ENCODE measurements at places on chromosomes 13 and 19. TPM values are rescaled to one million over a fixed set of nuclear protein-coding genes. Genes with fewer than 3 reads are reported as not detected.

Gene TTC9B
- total RNA-seq, result not detected

Gene NOP53
- total RNA-seq, result 402 TPM

- no peak overlapping the region for H3K27ac ChIP-seq
- no peak overlapping the region for H3K4me3 ChIP-seq
- no peak for DNase-seq
- no peaks in the 10 kb centered on the region for H3K36me3 ChIP-seq
- no peaks in the 10 kb centered on the region for H3K27me3 ChIP-seq
Measured at GRCh38 chr19:42965176-42965575, 28.2 kb upstream of the PSG7 start.

- H3K27ac ChIP-seq, result no peak overlapping the region
- no peak overlapping the region for H3K4me3 ChIP-seq
- H3K27me3 ChIP-seq, result peaks cover 4% of the 10 kb centered on the region
- DNase-seq, result no peak
- no peaks in the 10 kb centered on the region for H3K4me1 ChIP-seq
- H3K36me3 ChIP-seq, result no peaks in the 10 kb centered on the region
Measured at GRCh38 chr13:32824675-32825074, 191.5 kb upstream of the KL start.

DNA sequence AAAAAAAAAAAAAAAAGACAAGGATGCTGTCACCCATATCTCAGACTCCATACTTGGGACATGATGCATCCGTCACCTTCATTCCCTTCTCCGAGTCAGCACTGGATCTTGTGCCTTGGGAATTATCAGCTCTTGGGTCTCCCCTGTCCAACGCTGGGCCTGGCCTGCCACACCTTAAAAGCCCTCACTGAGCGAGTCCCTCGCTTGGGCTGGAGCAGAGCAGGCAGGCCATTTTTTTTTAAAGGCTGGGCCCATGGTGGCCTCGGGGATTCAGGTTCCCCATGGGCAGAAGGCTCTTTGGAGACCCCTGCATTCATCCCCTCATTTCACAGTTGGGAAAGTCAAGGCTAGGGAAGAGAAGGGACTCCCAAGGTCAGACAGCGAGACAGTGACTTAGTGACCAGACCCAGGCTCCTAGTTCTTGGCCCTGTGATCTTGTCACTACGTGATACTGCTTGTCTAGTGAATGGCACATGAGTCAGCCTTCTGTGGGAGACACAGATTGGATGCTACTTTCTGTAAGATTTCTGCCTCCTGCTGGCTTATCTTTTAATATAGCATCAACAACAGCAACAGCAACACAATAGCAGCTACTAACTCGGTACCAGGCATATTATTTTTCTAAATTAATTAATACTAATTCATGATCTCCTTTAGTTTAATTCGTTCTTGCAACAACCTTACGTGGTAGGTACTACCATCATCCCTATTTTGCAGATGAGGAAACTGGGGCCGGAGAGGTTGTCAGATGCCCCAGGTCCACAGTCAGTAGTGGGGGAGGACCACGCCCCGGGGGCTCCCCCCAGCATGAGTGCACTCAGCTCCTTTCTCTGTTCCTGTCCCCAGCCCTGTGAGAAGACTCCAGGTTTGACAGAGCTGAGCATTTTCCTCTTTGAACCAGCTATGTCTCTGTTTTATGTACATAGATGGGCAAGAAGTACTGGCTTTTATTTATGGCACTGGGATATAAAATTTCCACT is 27.4 kb upstream of the ZNF536 start:
- no peak overlapping the region for H3K4me3 ChIP-seq
- no peak for DNase-seq
- H3K4me1 ChIP-seq, result no peaks in the 10 kb centered on the region
- no peaks in the 10 kb centered on the region for H3K36me3 ChIP-seq
- no peaks in the 10 kb centered on the region for H3K27me3 ChIP-seq
- no peak overlapping the region for H3K27ac ChIP-seq

Gene KIR3DL2
- total RNA-seq, result 2.8 TPM

Gene ZNF780B
- total RNA-seq, result 30.5 TPM

GRCh38 chr19:52670046-52670445 is 31.9 kb upstream of the ZNF83 start:
- no peaks in the 10 kb centered on the region for H3K27me3 ChIP-seq
- no peak overlapping the region for H3K4me3 ChIP-seq
- no peak overlapping the region for H3K27ac ChIP-seq
- peaks cover 82% of the 10 kb centered on the region for H3K36me3 ChIP-seq

- no peak overlapping the region for H3K4me3 ChIP-seq
- no peak overlapping the region for H3K27ac ChIP-seq
- DNase-seq, result no peak
Measured at GRCh38 chr13:50757008-50757407, 86.5 kb downstream of the DLEU7 start.

- H3K36me3 ChIP-seq, result no peaks in the 10 kb centered on the region
- peaks cover 4% of the 10 kb centered on the region for H3K4me1 ChIP-seq
- no peak overlapping the region for H3K4me3 ChIP-seq
Measured at GRCh38 chr19:43956827-43957226, 5.8 kb downstream of the ZNF221 start.

GRCh38 chr13:24228852-24229458 is 68.4 kb downstream of the SPATA13 start:
- H3K27me3 ChIP-seq, result no peaks in the 10 kb centered on the region
- H3K4me3 ChIP-seq, result no peak overlapping the region
- H3K27ac ChIP-seq, result no peak overlapping the region
- DNase-seq, result peak; percentile 68
- no peaks in the 10 kb centered on the region for H3K36me3 ChIP-seq

Gene KLK8
- total RNA-seq, result not detected

GRCh38 chr13:39417643-39418042 is 185.3 kb downstream of the LHFPL6 start:
- DNase-seq, result no peak
- no peak overlapping the region for H3K4me3 ChIP-seq
- H3K4me1 ChIP-seq, result no peaks in the 10 kb centered on the region
- peaks cover 17% of the 10 kb centered on the region for H3K27me3 ChIP-seq
- H3K36me3 ChIP-seq, result no peaks in the 10 kb centered on the region

- H3K27ac ChIP-seq, result no peak overlapping the region
- DNase-seq, result no peak
- peaks cover 3% of the 10 kb centered on the region for H3K36me3 ChIP-seq
- H3K4me3 ChIP-seq, result no peak overlapping the region
- peaks cover 66% of the 10 kb centered on the region for H3K4me1 ChIP-seq
Measured at GRCh38 chr19:18297308-18297707, 15.9 kb upstream of the JUND start.

GRCh38 chr13:107866941-107867623 is 348.3 kb downstream of the LIG4 start:
- no peak for DNase-seq
- H3K4me3 ChIP-seq, result no peak overlapping the region
- no peaks in the 10 kb centered on the region for H3K36me3 ChIP-seq
- peaks cover 38% of the 10 kb centered on the region for H3K27me3 ChIP-seq
- H3K4me1 ChIP-seq, result peaks cover 8% of the 10 kb centered on the region

GRCh38 chr13:46232281-46232680 is 20.6 kb downstream of the LRRC63 start:
- DNase-seq, result no peak
- no peaks in the 10 kb centered on the region for H3K4me1 ChIP-seq
- H3K4me3 ChIP-seq, result no peak overlapping the region
- peaks cover 54% of the 10 kb centered on the region for H3K36me3 ChIP-seq
- H3K27me3 ChIP-seq, result no peaks in the 10 kb centered on the region

Gene ANKRD24
- 0.60 TPM for total RNA-seq

GRCh38 chr13:85317781-85318180 is 481.4 kb downstream of the SLITRK6 start:
- H3K27me3 ChIP-seq, result no peaks in the 10 kb centered on the region
- H3K27ac ChIP-seq, result no peak overlapping the region
- no peaks in the 10 kb centered on the region for H3K36me3 ChIP-seq

DNA sequence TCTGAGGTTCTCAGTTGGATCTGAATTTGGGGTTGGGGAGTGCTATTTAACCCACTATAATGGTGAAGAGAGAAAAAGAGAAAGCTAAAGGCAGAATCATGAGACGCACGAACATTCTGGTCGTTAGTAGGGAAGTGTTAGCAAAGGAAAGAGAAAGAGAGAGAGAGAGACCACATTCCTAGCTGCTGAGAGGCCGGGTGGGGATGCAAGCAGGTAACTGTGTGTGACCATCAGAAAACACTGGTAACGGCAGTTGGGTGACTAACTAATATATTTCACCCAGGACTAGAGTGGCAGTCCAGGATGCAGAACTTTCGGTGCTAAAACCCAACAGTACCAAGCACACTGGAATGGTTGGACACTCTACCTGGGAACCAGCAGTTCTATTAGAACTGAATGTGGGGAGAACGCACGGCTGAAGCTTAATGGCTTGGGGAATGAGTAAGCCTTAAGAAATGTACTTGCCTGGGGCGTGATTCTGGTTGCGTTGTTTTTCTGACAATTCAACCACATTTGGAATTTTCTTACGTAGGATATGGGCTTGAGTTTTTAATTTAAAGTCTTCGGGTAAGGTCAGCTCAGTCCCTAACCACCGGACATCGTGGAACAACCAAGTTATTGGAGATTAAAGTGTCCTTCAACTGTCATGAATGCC is 130.2 kb downstream of the DNAJC15 start:
- no peak overlapping the region for H3K4me3 ChIP-seq
- H3K4me1 ChIP-seq, result no peaks in the 10 kb centered on the region
- H3K36me3 ChIP-seq, result no peaks in the 10 kb centered on the region

Gene CASP14
- not detected for total RNA-seq

Gene UBE2L5
- 0.17 TPM for total RNA-seq
